T-helper 9 cell (primary cell): ENCODE measurements at places on chromosomes 3 and 15.

DNA sequence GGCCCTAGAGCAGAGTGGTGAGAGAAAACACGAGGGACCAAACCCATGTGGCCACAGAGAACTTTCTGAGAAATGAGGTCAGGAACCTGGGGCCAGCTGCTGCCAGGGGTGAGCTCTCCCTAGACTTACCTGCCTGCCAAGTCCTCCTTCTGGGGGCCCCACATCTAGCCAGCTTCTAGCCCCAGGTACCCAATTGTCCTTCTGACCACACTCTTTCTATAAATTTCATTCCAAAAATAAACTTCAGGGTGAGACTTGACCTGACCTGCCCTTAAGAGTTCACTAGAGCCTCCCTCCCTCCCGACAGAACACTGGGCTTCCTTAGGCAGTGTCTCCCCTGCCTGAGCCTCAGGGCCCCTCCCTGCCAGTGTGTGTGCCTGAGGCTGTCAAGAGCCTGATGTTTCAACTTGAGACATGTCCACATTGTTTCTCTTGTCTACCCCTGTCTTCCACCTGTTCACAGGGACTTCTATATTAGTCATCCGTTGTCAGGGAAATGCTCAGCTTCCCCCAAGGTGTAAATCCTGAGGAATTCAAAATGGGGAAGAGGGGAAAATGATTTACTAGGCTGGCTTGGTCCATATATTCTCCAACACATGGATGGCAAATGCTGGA lies 312.8 kb upstream of the TLE3 start:
- no peak for DNase-seq

DNA sequence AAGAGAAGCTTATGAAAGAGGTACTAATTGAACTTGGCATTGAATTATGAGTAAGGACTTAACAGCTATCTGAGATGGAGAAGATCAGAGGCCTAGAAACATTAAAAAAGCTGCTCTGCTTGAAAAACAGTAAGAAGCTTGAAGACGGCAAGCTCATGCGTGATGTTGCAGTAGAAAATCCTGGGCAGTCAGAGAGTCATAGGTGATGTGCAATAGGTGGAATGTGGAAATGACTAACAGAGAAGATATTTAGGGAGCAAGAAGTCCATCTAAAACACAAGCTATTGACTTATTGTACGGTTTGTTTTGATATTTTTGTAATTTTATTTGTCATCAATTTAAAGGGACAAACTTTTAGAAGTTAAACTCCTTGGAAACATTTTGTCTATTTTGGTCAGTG lies 1101.4 kb downstream of the ROBO2 start:
- DNase-seq, result no peak

DNA sequence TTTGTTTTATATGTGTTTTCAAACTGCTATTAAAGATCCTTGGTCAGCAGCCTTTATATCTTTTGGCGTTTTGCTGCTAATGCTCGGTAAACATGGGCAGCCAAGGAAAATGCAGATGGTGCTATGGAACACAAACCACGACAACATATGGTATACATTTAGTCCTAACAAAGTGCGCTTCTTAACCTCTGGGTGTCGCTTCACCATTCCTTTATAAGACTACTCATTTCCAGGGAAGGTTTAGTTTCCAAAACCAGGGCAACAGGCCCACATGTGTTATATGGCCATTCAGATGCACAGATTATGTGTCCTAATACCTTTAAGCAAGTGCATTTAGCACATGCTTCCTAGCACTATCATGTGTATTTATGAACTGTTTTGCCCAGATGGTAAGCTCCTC lies 14.7 kb downstream of the SHOX2 start:
- no peak for DNase-seq

DNA sequence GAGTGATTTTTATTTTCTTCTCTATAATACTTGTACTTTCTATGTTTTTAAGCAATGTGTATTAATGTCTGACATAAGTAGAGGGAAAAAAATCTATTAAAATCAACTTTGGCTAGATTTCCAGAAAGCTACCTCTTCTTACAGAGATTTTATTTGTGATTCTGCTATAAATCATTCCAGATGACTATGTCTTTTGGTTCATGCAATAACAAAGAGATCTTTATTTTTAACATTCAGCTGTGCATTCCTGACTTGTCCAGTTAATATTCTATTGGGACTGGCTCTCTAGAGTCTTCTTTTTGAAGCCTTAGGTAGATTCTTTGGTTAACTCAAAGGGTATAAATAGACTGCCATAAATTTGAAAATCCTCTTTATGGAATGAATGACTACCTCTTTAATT lies 74.3 kb upstream of the ARPP21 start:
- no peak for DNase-seq

DNA sequence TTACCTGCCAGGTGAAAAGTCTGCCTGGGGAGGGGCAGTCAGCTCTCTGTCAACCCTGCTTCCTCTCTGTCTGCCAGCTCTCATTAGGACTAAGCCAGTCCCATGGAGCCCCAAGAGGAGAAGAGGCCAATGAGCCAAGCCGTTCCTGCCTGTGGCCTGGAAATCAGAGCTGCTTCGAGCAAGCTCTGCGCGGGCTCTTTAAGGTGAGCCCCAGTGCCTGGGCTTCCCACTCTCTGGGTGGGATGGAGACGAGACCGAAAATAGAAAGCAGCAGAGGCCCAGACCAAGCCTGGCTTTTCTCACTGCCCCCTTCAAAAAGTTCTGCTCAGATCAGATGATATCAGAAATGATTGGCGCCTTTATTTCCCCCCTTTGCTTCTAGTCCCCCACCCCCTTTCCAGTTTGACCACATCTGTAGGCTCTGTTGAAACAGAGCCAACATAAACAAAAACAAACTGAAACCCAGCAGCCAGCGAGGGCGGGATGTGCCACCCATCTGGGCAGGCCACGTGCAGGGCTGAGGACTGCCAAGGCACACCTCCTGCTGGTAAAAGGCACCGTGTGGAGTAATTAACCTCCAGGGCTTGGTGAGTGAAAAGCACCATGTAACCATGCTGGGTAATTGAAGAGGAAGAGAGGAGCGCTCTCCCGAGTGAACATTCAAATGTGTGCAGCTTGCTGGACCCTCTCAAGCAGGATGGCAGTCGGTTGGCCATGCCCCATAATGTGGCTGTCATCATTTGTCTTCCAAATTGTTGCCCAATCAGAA lies 471.0 kb upstream of the PROK2 start:
- no peak for DNase-seq

DNA sequence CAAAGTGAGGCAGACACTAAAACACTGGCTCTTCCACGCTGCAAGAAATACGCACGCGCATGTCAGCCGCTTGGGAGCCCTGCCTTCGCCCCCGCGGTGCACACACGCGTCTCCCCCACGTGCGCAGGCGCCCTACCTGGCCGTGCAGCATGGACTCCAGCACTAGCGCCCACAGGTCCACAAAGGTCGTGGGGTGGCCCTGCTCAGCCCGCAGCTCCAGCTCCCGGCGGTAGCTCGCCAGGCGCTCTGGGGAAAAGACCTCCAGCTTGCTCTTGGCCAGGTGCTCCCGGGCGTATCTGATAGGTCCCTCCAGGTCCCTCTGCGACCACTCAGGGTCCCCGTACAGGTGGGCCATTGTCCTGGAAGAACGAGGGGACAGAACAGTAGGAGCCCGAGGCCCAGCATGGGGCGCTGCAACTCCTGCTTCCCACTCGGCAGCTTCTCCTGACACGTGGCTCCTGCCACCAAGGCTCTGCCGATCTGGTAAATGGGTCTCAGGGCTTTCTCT lies 14.9 kb downstream of the PLA2G4D start:
- no peak for DNase-seq

GRCh38 chr3:61686228-61686648 lies 124.9 kb downstream of the PTPRG start:
- no peak for DNase-seq

- no peak for DNase-seq
Measured at GRCh38 chr3:159928666-159929065, 60.0 kb upstream of the IL12A start.

DNA sequence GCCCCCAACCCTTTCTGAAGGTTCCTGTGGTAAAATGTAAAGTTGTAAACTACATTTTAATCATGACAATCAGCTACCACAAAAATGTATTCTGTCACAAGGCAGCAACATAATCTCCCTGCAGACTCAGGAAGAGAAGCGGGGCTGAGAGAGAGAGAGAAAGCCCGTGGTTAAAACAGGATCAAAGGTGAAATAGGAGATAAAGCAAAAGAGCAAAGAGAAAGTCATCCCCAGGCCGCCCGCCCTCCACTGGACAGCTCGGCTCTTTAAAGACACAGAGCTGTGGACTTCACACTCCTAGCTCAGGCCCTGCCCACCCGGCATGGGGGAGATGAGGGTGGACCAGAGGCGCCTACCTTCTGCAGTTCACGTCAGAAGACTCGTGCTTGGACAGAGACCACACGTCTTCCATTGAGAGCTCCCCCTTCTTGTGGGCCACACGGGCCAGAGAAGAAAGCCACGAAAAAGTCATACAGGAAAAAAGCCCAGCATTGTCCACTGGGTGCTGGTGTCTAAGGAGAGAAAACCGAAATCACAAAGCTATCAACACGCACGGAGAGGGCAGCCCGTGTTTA lies 29.4 kb downstream of the ABCC5 start:
- DNase-seq, result no peak

- DNase-seq, result no peak
Measured at GRCh38 chr15:42919308-42919707, 1.3 kb downstream of the TTBK2 start.

DNA sequence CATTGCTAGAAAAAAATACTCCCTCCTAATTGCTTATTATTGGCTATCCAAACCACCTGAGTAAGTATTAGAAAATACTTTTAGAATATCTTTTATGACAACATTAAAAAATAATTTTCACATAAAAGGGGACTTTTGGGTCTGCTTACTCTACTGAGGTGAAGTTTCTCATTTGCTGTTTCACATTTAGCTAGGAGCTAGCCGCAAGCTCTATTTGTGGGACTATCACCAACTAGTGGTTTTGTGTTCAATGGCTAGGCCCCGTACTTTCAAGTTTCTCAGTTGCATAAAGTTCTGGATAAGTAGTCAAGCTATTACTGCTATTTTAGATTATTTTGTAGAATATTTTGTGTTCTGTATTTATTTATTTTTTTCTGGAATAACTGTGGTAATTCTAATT lies 244.2 kb upstream of the SLITRK3 start:
- DNase-seq, result no peak

DNA sequence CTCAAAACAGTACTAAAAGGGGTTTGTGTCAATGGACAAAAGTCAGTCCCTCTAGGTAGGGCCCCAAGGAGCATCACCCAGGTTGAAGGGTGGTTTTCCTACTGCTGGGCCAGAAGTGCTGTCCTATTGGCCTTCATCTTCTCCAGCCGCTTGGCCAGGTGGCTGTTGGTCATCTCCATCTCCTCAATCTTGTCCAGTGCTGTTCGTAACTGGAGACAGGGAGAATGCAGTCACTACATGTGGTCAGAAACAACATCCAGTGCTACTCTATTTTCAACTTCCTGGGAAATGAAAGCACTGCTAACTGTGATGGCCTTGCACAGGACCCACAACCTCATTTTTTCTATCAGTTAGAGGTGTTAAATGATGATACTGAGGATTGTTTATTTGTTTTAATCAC lies 60.4 kb downstream of the MLH1 start:
- DNase-seq, result no peak

DNA sequence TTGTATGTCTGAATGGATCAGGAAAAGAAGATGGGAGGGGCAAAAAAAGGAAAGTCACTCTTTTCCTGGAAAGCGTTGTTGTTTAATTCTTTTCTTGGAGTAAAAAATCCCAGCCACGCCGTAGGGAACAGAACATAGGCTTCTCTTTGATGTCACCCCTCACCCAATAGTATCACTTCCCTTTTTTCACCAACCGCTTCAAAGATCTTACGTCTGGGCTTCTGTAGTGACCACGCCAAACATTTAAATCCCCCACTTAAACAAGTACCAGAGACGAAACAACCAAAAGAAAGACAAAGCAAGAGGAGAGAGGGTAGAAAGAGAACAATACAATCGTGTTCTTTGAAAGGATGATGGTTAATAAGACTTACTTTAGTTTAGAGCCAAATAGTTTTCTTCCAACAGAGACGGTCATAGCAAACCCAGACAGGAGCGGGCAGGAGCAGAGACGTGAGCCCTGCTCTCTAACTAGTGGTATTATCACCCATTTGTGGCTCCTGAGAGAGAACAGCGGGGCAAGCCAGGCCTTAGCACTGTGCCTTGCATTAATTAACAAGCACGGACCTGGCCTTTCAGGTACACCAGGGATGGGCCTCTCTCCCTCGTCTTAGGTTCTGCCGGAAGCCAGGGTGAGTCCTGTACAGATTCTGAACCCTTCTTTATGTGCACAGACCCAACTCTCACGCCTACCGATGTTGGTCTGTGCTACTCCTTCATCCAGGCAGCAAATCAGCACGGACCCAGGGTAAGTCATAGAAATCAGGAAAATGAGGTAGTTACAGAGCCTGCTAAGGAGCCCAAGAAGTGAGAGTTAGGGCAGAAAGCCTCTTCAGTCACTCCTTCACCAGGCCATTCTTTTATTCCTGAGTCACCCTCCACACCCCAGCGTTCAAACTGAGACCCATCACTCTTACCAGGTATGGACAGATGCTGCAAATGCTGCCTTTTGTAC lies 28.2 kb upstream of the BCL6 start:
- no peak for DNase-seq
